Fibroblast of lung (primary cell): ENCODE measurements at places on chromosomes 3 and 15. TPM values are rescaled to one million over a fixed set of nuclear protein-coding genes. Genes with fewer than 3 reads are reported as not detected.

- DNase-seq = no peak
Observed at GRCh38 chr3:164984947-164985346, 93.3 kb downstream of the SI start.

DNA sequence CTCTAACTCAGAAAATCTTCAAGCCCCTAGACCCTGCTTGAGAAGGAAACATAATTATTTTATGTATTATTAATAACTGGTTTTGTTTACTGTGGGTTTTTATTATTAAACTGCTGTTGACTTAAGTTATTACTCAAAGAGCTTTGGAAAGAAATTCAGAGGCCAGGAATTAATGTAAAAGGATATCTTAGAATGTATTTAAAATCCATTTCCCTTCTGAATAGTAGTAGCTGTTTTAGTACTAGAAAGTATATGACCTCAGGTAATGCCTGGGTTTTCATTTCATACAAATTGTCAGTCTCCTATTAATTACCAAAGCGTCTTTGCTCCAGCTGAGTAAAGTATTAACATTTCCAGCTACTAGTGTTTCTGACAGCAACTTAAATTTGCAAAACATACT is 223.1 kb downstream of the ITPR1 start:
- no peak for DNase-seq

DNA sequence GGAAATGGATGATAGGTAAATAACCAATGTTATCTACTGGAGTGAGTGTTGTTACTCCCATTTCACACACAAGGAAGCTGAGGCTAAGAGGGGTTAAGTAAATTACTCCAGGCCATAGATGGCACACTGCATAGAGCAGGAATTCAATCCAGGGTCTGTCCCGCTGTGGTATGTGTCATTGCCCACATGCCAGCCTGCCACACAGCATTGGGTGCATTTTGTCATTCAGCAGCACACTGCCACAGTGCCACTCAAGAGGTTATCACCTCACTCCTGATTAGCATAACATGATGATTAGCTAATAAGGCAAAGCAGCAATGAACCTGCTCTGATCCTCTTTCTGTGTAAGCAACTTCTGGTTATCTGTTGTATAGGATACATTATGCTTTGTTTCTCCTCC is 157.4 kb upstream of the CTNNB1 start:
- DNase-seq = no peak

The GRK7 gene
- total RNA-seq = under 0.01 TPM in 1 of 2 replicates, not detected in the other

The PLCH1 gene
- total RNA-seq = under 0.01 TPM in 2 replicates

The ITIH1 gene
- not detected in 2 replicates for total RNA-seq
